ENCODE measurements at places on chromosomes 2 and 18.

GRCh38 chr18:76979111-76979751 lies 153.4 kb downstream of the MBP start:
- no peak for DNase-seq

- DNase-seq, result no peak
These were observed 244.9 kb downstream of the LOXHD1 start for GRCh38 chr18:46411867-46412690.

DNA sequence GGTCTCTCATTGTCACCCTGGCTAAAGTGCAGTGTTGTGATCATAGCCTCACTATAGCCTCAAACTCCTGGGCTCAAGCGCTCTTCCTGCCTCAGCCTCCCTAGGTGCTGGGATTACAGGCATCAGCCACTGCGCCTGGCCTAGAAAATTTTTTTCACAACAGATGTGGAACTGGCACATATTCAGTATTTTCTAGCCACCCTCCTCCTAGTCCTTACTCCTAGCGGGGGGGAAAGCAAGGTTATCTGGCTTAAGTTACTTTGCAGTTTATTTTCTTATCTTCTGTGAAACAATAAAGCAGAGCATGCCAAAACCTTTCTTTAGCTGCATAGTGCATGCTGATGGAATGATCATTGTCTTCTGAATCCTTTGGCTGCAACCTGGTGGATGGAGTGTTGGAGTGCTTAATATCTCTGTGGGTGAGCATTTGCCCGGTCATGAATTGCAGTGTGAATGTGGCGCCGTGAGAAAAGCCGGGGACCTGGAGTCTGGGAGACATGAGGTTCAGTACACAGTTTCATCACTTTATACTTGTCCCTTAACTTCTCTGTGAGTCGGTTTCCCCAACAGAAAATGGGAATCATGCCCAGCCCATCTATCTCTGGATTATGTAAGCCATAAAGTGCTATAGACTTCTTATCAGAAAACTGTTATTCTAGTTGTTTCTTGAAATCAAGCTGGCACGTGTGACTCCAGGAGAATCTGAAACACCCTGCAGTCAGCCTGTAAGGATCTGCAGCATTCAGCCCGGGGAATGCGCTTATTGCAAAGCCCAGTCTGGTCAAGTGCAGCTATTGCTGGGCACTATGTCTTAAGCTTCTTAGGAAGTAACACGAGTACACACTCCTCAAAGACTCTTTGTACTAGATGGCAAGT lies 38.2 kb upstream of the MAP3K20 start:
- no peak for DNase-seq

DNA sequence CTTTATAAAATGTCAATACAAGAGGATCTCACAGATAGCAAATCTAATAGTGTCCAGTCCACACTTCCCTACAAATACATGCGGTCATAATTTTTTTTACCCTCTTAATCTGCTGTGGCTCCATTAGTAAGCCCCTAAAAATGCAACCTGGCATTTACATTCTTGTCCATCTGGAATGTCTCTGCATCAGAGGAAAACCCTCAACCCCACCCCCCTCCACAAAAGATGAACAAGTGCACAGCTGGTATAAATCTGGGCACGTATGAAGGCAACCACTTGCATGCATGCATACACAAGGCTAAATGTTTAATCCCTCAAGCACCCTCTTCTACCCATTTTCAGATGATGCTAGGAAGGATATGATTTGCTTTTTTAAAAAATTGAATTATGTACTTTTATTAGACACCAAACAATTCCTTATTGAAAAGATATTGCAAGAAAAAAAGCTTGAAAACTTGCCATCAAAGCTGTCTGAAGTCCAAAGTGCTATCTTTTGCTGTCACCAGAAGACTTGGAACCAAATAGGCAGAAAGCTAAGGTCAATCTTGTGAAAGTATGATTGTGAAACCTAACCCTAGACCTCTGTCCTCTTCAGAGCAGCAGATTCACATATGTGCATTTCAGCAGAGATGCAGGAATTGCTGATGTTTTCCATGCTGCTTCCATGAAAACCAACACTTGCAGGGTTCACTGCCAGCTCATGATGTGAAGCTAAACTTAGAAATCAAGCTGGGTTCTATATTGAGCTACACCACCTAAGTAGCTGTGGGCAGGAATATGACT lies 39.0 kb downstream of the IRS1 start:
- DNase-seq, result no peak

- peak; percentile 68 for DNase-seq
These were observed 175.2 kb downstream of the TGIF1 start for GRCh38 chr18:3624935-3625741.

DNA sequence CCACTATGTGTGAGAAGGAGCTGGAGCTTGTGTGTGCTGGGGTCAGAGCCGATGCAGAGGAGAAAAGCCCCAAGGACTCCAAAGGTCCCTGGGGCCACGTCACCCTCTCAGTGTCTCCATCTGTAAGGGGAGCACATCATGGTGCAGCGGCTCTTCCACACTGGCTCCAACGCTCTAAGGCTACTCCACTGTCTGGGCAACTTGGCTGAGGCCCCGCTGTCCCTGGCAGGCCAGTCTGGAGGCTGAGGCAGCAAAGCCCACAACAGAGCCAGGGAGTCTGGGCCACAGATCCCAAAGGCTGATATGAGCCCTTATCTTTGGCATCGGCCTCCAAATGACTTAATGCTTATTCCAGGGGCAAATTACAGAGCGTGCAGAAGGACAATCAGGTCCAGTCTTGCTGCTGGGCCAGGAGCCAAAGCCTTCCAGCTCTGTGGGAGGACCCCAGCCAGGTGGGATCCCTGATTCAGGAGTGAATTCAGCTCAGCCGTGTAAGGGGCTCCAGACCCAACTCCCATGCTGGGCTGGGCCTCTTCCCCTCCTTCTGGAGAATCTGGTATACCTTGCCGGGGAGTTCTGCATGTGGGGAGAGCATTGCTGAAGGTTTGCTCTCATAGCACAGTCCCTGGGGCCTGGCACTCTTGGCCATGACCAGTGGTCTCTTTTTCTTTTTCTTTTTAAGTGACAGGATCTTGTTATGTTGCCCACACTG lies 1.8 kb upstream of the DUSP2 start:
- no peak for DNase-seq

- DNase-seq, result no peak
These were observed 205.9 kb upstream of the SLC39A10 start for GRCh38 chr2:195451160-195451559.

DNA sequence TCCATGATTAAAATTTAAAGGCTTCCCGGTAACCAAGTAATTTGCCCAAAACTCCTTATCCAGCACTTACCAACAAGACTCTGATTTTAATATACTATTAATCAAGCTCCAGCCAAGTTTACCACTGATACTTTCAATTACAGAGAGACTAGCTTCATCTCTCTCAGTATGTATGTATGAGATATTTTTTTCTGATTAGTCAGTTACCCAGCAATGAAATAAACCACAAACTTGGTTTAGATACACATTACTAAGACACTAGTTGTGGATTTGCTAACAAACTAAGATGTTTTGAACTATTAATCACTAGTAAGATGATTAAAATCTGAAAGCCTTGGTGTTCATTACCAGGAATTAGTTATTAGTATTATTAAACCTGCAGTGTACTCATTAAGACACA lies 1272.2 kb upstream of the ACVR2A start:
- no peak for DNase-seq

DNA sequence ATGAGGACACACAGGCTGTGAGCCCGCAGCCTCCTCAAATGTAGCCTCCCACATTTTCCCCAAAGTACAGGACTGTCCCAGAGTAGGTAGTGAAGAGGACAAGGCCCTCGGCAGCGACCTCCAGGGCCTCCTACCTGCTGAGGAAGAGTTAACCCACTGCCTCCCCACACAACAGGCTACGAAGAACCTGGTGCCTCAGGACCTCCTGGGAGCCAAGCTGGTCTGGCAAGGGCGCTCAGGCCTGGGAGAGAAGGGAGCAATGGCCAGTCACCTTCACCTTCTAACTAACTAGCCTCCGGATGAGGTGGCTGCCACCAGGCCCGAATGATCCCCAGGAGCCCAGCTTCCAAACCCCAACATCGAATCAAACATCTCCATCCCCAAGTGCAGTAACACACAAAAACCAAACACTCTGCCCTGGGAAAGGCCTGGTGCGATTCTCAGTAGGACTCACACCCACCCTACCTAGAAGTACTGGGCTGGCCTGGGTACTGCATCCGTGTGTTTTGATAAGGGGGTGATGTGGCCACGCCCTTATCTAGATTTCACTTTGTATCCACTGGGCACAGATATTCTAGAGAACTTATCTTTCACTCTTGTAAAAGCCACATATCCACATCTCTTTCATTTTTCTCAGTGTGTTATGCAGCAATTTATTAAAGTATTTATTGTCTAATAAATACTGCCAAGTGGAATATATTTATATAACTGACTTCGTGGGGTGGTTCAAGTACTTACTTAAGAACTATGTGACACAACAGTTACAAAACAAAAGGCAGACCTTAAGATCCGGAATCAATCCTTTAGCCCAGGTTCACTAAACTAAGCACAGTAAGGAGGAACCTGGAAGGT lies 9.7 kb downstream of the ERFE start:
- DNase-seq, result no peak
